ENCODE measurements at places on chromosomes 13 and 19.
A peak's percentile ranks its signal among the peaks of the same experiment; 100 is the strongest.

DNA sequence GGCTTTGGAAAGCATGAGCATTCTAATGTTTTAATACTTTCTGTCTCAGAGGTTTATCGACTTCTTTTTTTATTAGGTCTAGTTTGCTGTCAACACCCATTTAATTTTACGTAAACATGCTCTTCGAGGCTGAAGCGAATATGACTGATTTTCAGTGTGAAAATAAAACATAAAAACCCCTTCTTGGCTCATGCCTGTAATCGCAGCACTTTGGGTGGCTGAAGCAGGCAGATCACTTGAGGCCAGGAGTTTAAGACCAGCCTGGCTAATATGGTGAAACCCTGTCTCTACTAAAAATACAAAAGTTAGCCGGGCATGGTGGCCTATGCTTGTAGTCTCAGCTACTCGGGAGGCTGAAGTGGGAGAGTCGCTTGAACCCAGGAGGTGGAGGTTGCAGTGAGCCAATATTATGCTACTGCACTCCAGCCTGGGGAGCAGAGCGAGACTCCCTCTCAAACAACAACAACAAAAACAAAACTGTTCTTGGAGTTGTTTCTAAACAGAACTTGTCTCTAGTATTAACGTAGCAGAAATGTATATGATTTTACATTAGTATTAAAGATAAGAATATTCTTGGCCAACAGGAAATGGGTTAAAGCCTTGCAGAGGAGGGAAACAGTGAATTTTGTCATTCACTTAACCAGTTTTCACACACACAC lies 7.1 kb upstream of the IGFL3 start:
- no peak for DNase-seq

- DNase-seq, result no peak
Measured at GRCh38 chr13:113152691-113152983, 5.8 kb upstream of the PROZ start.

GRCh38 chr13:44191504-44192171 lies 182.0 kb upstream of the SERP2 start:
- peak; percentile 21 for DNase-seq

DNA sequence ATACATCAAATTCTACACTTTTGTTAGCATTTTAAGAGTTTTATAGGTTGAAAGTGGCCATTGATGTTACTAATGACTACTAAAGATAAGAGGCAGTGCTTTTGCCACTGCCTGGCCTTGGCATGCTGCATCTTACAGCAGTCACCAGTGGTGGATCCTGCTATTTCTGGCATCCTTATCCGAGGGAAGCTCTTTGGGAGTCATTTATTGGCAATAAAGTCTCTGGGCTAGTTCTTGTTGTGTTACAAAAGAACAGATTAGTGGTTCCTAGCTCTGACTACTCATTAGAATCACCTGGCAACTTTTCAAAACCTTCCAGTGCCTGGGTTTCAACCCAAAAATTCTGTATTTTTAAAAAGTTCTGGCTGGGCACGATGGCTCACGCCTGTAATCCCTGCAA lies 94.5 kb downstream of the ZMYM2 start:
- no peak for DNase-seq
